Activated gamma-delta T cell (primary cell): ENCODE measurements at places on chromosomes 13 and 19.

GRCh38 chr19:58350001-58350861 is 3.1 kb downstream of the A1BG start:
- DNase-seq = no peak

GRCh38 chr13:89862691-89863036 is 1484.8 kb upstream of the MIR17HG start:
- no peak for DNase-seq

GRCh38 chr13:38819053-38819452 is 132.2 kb downstream of the FREM2 start:
- DNase-seq = no peak

GRCh38 chr13:80334597-80335260 is 6.2 kb downstream of the SPRY2 start:
- no peak for DNase-seq

- DNase-seq = no peak
These were observed 143.4 kb downstream of the URI1 start for GRCh38 chr19:30085394-30085793.

DNA sequence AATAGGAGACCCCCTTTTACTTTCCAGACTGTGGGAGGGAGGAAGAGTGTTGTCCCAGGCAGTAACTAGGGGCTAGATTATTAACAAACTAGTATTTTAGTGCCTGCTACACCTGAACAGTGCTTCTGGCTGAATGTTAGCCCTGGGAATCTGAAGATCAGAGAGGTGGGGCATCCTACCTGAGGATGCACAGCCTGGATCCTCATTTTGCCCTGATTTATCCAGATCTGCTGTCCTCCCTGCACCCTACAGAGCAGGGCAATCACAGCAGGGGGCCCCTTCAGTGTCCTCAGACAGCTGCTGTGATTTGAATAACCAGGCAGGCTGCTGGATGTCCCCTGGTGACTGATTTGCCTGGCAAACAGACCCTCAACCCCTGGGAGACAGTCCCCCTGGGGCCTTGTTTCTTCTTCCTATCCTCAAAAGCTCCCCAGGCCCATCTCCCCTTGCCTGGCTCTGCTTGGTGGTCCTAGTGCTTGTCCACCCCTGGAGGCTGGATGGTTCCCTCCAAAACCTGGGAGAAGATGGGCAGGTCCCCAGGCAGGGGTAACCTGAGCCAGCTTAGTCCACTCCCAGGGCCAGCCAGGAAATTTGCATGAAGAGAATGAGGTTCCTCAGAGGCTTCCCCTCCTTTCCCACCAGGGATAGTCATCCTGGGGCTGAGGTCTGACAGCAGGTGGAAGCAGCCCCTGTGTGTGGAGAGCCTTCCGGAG is at the start of gene OVOL3:
Gene OVOL3 (plus strand): TSS at position 657 of the 713 bp plus-strand sequence. CDS start 60 bp downstream, outside the sequence.
- DNase-seq = no peak

DNA sequence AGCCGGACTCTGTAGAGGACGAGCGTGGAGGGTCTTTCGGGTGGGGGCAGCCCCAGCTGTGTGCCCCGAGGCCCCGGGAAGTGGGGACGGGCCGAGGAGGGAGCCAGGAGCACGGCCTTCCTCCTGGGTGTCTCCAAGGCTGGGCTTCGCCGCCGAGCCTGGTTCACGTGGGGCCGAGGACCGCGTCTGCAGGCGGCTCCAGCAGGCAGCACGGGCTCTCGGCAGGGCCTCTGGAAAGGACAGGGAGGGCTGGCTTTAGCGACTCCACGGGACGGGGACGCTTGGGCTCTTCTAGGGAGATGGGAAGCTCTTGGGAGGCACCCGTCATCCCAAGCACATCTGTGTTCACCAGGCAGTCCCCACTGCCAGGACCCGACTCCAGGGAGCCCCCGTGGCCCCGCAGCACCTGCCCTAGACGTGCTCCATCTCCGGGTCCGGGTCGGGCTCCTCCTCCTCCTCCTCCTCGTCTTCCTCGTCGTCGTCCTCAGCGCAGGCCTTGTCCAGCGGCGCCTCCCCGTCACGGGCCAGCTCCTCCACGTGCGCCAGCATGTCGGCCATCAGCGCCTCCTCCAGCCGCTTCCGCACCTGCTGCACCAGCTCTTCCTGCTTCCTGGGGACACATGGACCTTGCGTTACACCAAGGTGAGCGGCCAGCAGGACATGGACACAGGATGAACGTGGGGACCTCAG is 9.9 kb upstream of the MEX3D start:
- no peak for DNase-seq

DNA sequence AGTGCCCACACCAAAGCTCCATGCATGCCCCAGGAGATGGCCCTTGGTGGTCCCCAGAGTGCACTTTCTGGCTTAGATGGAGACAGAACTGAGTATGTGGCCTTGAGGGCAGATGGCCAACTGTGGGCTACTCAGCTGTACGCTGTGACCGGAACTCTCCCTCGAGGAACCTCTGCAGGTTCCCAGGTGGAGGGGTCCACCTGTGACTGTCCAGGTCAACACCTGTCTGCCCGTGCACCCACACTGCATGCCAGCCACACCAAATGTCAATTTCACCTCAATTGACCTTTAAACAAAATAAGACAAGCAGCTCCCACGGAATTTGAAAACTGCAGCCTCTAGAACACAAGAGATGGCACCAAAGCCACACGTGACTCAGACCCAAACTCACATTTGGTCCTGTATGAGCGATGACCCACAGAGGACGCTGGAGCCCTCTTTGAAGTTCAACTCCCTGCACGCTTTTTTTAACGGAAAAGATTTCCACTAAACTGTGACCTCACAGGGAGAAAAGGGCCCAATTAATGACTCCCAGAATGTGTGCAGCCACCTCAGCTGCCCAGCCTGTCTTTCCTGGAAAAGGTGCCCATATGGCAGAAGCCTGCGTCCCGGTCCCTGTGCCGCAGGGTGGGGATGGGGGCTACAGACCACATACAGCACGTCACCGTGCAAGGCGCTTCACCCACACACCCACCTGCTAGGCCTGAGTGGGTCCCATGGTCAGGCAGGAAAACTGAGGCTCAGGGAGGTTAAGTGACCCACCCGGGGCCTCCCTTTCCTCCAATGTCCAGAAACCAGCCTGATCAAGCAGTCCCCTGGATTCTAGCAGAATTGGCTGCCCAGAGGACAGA is 47.7 kb downstream of the KLF2 start:
- DNase-seq = no peak

GRCh38 chr19:45798995-45799517 is 6.4 kb upstream of the DMWD start:
- DNase-seq = no peak

- DNase-seq = no peak
These were observed 328.0 kb upstream of the ZNF507 start for GRCh38 chr19:32017176-32017953.

DNA sequence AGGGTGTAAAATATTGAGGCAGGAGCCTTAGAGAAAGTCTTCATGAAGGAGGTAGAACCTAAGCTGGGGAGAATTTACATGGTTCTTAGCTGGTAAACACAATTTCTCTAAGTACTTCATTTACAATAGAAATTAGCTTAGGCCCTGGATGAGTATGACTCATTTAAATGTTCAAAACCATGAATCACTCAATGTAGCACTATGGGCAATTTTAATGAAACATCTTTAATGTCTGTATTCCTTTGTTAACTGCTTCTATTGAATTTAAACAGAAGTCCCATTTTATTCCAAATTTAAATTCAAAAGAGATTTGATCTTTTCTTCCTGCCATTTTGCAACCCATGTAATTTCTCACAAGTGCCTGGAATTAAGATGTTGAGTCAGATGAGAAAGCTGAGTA is 252.1 kb downstream of the RFC3 start:
- DNase-seq = no peak

DNA sequence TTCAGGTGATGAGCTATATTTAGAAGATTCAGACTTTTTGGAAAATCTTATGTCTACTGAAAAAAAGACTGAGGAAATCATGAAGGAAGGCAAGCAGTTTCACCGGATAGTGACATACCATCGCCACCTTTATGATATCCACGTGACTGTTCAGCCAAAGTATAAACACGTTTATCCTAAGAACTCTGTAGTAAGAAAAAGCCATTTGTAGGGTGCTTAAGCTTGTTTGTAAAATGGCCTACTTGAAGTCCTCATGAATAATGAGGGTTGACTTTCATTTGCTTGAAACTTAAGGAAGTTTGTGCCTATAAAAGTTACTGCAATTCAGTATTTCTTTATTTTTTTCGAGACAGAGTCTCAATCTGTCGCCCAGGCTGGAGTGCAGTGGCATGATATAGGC is 7.8 kb upstream of the TDRD12 start:
- DNase-seq = no peak

DNA sequence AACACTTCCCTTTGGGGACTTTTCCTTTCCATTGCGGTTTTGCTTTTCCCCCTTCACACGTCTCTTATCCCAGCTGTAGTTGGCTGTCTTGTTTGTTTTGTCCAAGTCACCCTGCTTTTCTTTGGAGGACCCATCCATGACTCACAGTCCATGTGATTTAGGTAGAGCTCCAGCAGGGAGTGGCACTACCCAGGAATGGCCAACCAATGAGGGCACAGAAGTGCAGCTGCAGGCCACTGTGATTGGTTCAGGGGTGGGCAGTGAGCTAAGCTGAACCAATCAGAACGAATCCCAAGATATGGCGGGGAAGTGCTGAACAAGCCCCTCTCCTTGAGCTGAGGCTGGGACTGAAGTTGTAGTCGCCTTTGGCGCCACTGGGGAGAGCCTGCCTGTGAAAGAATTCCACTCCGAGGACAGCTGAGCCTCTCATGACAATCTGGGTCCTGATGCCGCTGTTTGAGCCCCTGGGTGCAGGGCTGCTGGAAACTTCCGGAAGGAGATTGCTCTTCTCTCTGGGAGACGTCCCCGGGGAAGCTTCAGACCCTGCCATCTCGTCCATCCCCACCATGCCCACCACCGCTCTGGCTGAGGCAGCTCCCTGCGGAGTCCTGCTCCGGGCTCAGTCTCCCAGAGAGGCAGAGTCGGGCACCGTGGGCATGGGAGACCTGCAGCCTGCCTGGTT is 62.9 kb upstream of the URI1 start:
- no peak for DNase-seq

DNA sequence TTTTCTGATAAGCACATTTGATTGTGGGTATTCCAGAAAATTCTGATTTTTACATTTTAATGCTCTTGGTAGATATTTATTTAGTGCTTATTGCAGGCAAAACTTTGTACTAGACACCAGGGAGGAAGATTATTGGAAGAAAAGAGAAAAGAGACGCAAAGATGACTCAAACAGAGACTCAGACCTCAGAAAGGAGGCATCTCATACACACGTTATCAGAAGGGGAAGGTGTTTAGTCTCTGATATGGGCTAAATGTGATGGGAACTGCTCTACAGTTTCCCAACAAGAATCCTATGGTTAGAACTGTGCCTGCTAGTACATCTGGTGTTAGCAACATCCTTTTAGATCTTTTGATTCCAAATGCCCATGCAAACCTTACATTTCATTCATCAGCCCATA is 245.6 kb downstream of the KLF5 start:
- DNase-seq = no peak

GRCh38 chr13:105595471-105595870 is 940.0 kb downstream of the EFNB2 start:
- DNase-seq = no peak
